ENCODE measurements at places on chromosomes 2 and 18. TPM values are rescaled to one million over a fixed set of nuclear protein-coding genes. Genes with fewer than 3 reads are reported as not detected.

Gene CACNB4
- polyA plus RNA-seq: 2.5 TPM

Gene KIAA2012
- 0.09 TPM for polyA plus RNA-seq

Gene MERTK
- polyA plus RNA-seq: 0.34 TPM

Gene COMMD1
- polyA plus RNA-seq: 52.7 TPM

DNA sequence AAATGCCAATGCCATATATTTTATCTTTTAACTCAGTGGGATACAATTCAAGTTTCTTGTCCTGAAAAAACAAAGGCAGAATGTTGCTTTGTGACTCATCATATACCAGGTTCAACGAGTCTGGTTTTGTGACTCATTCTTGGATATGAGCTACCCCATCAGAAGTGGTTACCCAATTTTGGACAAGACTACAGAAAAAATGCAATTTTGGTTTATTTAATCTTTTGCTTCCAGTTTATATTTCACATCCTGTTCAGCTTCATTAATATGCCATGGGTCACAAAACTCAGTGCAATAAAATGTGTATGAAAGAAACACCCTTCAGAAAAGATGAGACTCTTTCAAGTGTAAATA lies 25.0 kb downstream of the FN1 start:
- no peaks in the 10 kb centered on the region for H3K27me3 ChIP-seq
- no peak overlapping the region for H3K4me3 ChIP-seq
- DNase-seq: peak; percentile 98

DNA sequence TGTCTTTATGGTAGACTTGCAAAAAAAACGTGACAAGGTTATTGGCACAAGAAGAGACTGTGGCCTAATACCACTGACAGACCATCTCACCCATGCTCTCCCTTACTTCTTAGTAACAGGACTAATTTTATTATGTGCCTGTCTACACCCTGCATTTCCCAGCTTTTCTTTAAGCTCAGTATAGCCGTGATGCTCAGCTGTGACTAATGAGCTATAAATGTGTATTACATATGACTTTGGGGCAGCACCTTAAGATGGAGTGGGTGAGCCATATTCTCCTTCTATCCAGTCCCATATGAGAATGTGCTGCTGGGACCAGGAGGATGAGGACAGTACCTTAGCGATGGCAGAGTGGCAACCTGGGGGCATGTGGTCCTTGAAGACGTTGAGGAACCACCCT lies 293.5 kb downstream of the RNF144A start:
- H3K4me1 ChIP-seq: no peaks in the 10 kb centered on the region
- H3K27me3 ChIP-seq: no peaks in the 10 kb centered on the region
- no peaks in the 10 kb centered on the region for H3K36me3 ChIP-seq
- peak; percentile 51 for DNase-seq

DNA sequence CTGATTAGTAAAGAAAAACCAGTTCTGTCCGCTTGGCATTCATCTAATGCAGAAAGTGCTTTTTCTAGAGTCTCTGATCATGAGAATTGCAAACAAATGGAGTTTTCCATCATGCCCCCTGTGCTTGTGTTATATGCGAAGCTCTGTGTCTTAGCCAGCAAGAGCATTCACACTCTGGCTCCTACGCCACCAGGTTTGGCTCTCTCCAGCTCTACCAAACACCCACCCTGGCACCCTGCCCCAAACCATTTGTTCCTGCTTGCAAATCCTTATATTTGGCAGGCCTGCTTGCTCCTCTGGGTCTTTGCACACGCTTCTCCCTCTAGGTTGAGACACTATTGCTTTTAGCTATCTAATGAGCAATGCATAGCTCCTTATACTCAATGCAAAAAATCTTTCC lies 204.1 kb upstream of the CYRIA start:
- no peak overlapping the region for H3K27ac ChIP-seq
- no peak for DNase-seq
- H3K36me3 ChIP-seq: no peaks in the 10 kb centered on the region
- H3K4me3 ChIP-seq: no peak overlapping the region
- no peaks in the 10 kb centered on the region for H3K4me1 ChIP-seq

DNA sequence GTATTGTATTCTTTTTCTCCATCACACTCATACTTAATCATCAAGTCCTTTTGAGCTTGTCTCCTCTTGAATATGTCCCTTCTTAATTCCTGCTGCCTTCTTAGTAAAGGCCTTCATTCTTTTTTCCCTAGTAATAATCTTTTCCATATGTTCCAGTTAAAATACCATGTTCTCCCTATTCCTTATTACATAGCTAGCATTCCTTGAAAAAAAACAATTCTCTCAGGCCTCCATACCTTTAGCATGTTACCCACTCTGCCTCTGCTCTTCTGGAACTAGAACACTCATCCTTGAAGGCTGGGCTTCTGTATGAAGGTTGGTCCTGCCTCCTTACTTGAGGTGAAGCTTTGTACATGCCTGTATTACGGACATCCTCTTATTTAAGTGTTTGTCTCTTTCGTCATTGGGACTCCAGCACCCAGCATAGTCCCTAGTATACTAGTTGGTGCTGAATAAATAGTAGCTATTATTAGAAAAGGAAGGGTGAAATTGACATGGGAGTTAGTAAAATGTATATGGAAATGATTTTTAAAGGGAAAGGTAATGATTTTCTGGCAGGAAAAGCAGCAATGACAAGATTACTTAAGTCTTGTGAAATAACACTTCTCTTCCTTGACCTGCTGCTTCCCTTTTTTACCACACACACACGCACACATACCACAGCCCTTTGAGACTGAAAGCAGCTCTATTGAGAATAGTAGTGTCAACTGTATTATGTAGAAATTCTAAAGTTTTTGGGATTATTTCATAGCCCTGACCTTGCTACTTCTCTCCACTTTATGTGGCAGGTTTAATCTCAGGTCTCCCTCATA lies 45.6 kb downstream of the REL start:
- H3K4me3 ChIP-seq: no peak overlapping the region
- peak; percentile 21 for DNase-seq
- H3K36me3 ChIP-seq: no peaks in the 10 kb centered on the region
- H3K27ac ChIP-seq: no peak overlapping the region

DNA sequence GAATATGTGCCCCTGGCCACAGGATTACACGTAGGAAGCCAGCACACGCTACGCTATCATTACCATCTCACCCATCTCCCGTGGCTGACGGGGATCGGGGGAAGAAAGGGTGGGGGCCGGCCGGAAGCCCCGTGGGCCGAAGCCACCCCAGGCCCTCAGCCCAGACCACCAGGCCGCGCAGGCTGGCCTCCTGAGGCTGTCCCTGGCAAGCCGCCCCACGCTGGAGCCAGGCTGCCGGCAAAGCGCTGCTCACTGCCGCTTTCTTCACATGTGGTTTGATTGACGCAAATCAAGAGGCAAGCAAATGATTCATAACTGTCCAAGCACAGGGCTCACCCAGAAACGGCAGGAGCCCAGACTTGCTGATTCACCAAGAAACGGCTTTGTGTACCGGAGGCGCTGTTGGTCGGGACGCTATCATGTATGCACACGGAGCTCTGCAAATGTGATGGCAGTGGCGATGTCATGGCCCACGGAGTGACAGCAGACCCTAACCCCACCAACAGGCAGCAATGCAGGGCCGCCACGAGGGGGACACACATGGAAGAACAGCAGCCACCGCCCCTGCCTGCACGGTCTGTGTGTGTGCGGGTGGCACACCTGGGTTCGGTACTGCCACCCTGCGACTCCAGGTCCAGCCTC lies 125.7 kb downstream of the HDAC4 start:
- H3K4me3 ChIP-seq: peak overlapping the region; percentile 17
- H3K36me3 ChIP-seq: no peaks in the 10 kb centered on the region
- peak overlapping the region; percentile 99 for H3K27ac ChIP-seq
- no peaks in the 10 kb centered on the region for H3K27me3 ChIP-seq
- peak; percentile 98 for DNase-seq

DNA sequence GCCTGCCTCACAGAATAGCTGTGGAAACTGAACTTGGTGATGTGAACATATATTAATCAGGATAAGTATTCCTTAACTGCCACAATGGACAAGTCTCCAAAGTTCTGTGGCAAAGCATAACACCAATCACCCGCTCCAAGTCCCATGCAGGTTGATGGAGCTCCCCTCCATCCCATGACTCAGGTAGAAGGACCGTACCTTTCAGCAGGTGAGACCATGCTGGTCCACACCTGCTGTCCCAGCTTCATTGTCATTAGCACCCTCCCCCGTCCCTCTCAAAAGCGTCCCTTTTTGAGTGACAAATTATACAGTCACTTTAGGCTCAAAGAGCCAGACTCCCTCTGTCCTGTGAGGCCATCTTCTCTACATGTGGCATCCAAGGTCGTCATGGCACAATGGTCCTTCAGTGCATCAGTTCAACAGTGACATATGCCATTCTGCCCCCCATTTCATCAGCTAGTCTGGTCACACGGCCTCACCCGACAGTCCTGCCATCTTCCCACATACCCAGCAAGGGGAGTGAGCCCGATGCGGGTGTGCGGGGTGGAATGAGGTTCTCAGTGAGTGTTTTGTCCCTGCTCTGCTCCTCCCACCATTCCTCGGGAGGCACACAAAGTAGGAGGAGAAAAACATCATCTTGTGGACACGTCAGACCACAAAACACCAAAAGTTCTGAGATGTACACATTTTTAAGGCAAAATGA lies 136.7 kb upstream of the MYCN start:
- no peak overlapping the region for H3K27ac ChIP-seq
- DNase-seq: no peak
- no peaks in the 10 kb centered on the region for H3K27me3 ChIP-seq

DNA sequence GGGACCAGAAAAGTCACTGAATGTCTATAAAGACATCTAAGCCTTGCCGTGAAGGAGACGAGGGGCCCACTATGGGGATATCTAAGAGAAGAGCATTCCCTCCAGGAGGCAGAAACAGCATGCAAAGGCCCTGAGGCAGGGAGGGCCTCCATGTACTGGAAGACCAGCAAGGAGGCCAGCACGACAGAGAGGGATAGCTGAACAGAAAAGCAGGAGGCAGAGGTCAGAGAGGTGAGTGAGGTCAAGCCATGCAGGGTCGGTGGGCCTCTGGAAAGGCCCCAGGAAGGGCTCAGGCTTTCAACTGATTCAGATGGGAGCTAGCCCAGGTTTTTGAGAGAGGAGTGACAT lies 5.7 kb downstream of the TRABD2A start:
- H3K4me1 ChIP-seq: no peaks in the 10 kb centered on the region
- no peak overlapping the region for H3K4me3 ChIP-seq
- H3K27ac ChIP-seq: no peak overlapping the region
- DNase-seq: no peak
- peaks cover 5% of the 10 kb centered on the region for H3K27me3 ChIP-seq

DNA sequence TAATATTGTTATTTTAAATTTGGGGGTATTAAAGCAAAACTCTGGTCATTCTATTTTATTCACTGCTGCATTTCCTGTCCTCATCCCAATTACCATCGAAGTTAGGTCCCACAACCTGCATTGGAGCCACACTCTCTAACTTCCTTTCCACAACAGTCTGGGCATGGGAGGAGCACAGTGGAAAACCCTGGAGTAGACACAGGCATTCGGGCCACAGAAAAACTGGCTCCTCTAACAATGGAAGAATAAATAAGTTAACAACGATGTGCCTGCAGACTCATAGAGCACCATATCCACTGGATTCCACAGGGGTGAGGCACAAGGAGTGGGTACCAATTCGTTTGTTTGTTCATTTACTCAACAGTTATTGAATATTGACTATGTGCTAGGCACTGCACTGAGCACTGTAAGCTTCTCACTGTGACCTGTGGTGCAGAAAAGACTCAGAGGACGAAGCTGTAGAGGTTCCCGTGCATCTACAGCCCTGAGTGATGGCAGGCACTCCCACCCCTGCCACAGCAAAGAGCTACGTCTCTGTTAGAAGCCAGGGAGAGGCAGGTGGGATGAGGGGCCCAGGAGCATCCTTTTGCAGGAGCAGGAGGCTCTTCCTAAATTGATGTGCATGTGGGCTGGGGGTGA lies 154.2 kb upstream of the PGAP1 start:
- peaks cover 4% of the 10 kb centered on the region for H3K4me1 ChIP-seq
- H3K27ac ChIP-seq: no peak overlapping the region
- no peaks in the 10 kb centered on the region for H3K36me3 ChIP-seq
- DNase-seq: no peak

All from fibroblast of lung (primary cell).